ENCODE measurements at places on chromosomes 1 and 21.

DNA sequence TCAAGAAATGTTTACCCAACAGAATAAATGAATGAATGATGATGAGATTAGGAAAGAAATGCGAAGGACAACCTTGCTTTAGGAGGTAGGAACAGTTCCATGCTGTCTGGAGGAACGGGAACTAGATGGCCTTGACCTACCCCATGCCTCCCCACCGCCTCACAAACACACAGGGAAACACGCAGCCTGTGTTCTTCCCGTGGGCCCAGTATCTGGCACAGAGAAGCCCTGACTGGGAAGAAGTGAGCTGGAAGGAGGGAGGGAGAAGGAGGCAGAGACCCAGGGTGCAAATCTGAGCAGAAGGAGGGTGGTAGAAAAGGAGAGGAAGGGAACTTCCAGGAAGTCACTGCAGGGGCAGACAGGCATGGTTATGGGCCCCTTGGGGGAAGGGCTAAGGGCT lies 3.5 kb upstream of the ADORA1 start:
- no peak for DNase-seq

DNA sequence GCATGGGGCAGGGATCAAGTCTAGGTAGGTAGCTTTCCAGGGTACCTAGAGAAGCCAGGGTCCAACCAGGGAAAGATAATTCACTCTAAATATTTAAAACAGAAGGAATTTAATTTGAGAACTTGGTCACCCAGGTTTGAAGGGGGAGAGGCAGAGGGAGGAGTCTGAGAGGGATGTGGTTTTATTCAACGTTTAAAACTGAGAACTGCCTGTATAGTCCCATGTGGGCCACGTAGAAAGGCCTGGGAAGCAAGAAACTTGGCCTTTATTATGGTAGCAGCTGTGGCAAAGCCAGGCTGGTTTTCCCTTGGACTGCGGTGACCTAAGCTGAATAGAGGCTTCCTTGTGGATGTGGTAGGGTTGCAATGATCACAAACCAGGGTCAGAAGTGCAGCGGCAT lies 42.0 kb upstream of the DUSP10 start:
- DNase-seq = no peak

DNA sequence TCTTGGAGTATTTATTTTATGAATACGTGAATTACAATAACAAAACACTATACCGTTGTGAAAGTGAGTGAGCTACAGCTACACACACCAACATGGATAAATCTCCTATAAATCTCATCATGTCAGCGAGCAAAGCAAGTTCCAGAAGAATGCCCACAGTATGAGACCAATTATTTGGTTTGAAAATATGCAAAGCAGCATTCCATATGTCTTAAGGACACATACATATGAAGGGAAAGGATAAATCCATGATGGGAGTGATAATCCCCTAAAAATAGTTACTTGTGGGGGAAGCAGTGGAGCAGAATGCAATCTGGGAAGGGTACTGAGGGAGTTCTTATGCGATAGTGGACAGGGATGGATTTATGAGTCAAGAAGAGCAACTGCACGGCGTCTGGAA lies 261.3 kb downstream of the DISC1 start:
- DNase-seq = no peak

- no peak for DNase-seq
Observed at GRCh38 chr1:151831256-151831591, 378 bp downstream of the RORC start.

DNA sequence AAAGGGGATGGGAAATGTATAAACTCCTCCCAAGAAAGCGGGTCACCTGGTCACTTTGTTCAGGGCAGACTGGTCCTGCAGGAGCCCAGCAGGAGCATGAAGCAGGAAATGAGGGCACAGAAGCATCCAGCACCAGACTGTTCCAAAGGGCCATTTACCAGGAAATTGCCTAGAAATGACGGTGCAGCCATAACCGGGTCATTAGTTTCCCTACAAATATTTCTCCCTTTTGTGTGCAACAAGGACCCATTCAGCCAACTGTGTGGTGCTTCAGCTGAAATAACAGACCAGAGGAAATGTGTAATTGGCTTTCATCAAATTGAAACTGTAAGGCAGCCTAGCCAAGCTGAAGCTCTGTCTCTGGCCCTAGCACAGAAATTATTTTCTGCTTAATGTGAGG lies 7.6 kb upstream of the CTTNBP2NL start:
- DNase-seq = no peak

GRCh38 chr1:29304025-29304684 lies 67.8 kb downstream of the PTPRU start:
- no peak for DNase-seq
